SK-MEL-5 (cell line): ENCODE measurements at places on chromosomes 12 and 14. TPM values are rescaled to one million over a fixed set of nuclear protein-coding genes. Genes with fewer than 3 reads are reported as not detected.

DNA sequence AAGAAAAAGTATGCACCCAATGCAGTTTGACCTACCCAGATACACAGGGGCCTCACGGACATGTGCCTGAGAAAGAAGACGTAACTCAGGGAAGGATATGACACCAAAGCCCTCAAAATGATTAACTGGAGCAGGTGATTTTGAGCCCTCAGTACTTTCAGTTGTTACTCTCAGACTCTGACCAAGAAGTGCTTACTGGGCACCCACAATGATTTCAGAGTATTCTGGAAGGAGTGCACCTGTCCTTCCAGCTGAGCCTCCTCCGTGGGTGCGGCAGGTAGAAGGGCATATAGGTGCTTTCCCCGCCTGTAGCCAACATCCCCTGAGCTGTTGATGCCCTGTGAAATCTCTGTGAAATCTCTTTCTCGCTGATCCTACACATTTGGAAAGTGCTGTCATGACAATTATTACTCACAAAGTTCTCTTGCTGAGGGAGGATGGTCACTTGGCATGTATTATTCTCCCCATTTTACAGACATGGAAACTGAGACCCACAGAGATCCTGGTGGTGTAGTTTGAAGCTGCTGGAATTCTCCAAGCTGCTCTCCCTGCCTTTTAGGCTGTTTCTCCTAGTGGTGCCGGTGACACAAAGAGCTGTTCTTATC is 154.3 kb upstream of the CCND2 start:
- no peak for DNase-seq

DNA sequence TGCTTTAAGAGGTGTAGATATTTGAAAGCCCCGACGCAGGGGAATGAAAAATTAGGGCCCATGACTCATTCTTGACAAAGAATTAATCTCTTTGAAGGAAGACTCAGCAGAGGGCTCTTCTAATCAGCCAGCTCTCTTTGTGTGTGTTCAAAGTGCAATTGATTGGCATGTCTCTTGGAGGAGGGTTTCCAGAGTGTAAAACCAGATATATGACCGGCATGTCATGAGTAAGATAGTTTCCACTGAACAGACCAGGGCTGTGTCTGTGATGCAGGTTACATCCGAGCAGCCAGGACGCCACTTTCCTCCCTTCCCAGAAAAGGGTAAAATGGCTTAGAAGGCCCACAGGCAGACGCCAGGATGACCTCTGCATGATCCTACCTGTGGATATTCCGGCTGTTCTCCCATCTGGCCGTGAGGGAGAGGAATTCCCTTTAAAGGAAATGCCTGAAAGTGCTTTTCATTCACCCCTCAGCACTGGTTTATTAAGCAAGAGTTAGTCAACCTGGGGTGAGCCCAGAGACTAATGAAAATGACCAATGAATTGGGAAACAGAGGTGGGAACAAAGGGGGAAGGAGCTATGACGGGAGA is 7.2 kb upstream of the KRT75 start:
- DNase-seq = no peak

- DNase-seq = peak; percentile 44
These were observed at the start of gene MTA1 for GRCh38 chr14:105419195-105420091. Gene MTA1 (plus strand): TSS chr14:105419827. CDS start chr14:105420036, 209 bp downstream.

Gene PIGH
- 48.7 and 52.4 TPM in 2 replicates for total RNA-seq

GRCh38 chr12:10633541-10633940 is 20.1 kb upstream of the MAGOHB start:
- no peak for DNase-seq

DNA sequence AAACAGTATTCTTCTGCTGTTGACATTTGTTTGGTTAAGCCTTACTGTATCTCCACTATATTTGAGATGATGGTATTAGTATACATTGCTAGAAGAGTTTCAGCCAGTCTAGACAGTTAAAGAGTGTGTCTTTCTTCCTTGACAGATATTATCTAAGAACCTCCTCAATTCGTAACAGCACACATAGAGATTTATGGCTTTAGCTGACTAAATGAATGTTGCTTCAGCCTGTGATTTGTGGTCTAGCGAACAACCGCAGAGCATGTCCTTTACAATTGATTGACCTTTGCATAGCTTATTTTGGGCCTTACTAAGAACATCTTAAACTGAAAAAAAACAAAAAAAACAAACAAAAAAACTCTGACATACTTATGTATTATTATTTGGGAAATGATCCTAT is 122.2 kb downstream of the DAAM1 start:
- no peak for DNase-seq

Gene LTBP2
- 0.59 and 1.7 TPM in 2 replicates for total RNA-seq

Gene KERA
- total RNA-seq = not detected in 2 replicates

DNA sequence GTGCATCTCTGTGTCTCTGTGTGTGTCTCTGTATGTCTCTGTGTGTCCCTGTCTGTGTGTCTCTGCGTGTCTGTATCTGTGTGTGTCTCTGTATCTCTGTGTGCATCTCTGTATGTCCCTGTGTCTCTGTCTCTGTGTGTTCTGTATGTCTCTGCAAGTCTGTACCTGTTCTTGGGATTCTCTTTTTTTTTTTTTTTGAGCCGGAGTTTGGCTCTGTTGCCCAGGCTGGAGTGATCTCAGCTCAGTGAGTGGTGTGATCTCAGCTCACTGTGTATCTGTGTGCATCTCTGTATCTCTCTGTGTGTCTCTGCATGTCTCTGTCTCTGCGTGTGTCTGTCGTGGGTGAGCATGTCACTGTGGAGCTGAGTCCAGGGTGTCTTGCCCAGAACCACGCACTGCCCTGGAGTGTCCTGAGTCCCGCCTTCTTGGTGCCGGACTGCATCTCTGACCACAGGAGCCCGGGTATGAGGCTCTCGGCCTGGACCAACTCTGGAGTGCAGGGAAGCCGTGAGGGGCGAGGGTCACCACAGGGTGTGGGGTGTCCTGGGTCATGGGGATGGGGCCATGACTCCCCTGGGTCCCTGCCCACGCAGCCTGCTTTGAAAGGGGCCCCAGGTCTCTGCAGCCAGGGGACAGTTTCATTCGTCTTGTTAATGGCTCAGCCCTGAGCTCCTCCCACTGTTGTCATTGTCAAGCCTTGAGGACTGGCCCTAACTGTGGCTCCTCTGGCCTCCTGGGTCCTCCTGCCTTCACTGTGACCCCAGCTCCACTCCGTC is 11.8 kb downstream of the MYL2 start:
- no peak for DNase-seq

GRCh38 chr14:94138251-94138650 is 8.8 kb upstream of the IFI27L2 start:
- no peak for DNase-seq

DNA sequence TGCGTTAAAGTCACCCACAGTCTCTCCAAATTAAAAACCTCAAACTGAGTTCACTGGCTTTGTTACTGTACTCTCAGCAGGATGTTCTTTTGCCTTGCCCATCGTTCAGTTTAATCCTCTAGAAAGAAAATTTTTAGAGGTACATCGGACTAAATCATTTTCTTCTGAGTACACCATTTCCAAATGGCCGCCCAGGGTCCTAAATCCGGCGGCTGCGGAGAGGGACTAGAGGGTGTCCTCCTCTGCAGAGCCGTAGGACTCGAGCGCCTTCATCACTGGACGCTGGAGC is 1.4 kb downstream of the LIN7A start:
- no peak for DNase-seq

Gene KRT72
- not detected in 2 replicates for total RNA-seq

- DNase-seq = no peak
These were observed 57.2 kb downstream of the HMGA2 start for GRCh38 chr12:65881348-65881961.

Gene SELPLG
- 0.50 and 0.80 TPM in 2 replicates for total RNA-seq

Gene SCN8A
- total RNA-seq = 1.0 and 1.1 TPM in 2 replicates

Gene ZNF385A
- 1.1 and 3.1 TPM in 2 replicates for total RNA-seq

Gene SERPINA12
- total RNA-seq = not detected in 2 replicates

Gene TMCC3
- total RNA-seq = 3.1 TPM in 2 replicates

DNA sequence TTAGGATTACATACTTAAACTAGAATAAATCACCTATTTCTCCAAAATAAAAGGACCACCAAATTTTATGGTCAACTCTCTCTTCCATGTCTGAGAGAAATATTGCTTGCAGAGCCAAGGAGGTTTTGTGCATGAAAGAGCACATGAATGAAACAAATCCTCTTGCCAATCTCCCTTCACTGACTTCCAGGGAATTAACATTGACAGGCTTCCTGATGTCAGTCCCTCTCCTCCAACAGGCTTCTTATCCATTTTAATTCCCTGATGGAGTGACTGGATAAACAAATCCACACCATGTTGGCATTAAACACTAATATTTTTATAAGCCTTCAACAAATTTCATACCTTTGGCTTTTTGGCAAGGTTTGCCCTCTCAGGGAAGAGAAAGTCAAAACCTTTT is 45.3 kb upstream of the CNTN1 start:
- no peak for DNase-seq

DNA sequence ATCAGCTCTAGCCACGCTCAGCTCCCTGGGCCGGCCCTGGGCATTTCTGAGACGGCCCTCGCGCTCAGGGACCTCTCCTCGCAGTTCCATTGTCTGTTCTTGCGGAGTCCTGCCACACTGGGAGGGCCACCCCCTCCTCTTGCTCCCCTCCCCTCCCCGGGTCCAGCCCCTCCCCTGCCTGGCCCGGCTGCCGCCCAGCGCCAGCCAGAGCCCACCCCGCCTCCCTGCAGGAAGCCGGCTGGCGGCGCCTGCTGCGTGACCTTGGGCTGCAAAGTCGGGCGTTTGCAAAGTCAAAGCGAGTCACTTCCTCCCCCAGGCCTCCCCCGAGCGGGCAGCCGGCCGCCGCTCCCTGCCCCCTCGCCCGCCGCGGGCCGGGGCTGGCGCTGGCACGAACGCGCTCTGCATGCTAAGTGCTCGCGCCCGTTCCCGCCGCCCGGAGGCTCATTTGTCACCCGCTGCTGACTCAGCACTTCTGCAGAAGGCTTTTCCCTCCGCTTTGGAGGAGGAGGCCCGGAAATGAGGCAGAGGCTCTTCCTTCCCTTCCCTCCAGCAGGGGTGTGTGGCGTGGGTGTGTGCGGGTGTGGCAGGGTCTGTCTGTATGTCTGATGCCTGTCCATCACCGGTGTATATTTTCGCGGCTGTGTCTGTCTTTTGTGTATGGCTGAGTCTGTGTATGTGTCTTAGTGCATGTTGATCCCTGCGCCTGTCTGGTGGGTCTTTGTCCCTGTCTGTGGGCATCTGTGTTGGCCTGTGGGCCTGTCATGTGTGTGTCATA is 72.0 kb downstream of the IRF2BPL start:
- peak; percentile 88 for DNase-seq

DNA sequence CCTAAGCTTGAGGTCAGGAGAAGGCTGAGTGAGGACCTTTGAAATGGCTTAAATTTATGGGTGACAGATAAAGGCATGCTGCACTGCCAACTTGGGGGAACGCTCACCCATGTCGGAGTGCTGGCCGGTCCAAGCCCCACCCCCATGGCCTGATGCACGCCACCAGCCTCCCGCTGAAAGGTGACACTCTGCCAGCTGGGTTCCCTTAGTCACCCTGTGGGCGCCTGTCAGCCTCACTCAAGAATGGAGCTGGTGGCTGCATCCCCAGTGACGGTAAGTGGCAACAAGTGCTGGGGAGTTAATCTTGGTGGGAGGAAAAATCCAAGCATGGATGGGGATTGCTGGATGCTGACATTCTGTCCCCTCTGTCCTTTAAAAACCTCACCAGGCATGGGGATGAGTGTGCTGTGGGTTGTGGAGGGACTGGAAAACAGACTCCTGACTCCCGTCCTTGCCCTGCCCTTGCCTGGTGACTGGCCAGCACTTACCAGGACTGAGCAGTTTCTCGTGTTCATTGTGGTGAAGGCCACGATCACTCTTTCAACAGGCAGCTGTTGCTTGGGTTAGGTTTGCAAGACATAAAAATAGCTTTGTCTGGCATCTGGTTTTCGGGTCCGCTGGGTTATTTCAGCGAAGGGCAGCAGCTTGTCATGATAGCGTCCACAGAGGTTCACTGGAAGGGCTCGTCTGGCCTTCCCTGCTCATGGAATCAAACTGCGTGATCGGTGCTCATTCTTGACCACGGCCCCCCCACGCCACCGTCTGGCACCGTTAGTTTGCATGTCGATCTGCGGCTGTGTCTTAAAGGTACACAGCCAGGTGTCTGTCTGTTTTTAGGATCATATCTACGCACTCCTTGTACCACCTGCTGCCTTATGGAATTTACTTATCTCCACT is 15.0 kb downstream of the ACACB start:
- DNase-seq = no peak

Gene COX8C
- not detected in 2 replicates for total RNA-seq

- no peak for DNase-seq
These were observed 46.5 kb upstream of the GZMB start for GRCh38 chr14:24680516-24680915.

Gene CS
- total RNA-seq = 110 and 119 TPM in 2 replicates

Gene SMCO2
- not detected in 2 replicates for total RNA-seq

GRCh38 chr12:59689776-59690175 is 93.9 kb downstream of the SLC16A7 start:
- no peak for DNase-seq

- peak; percentile 56 for DNase-seq
These were observed 717 bp downstream of the ORAI1 start for GRCh38 chr12:121626853-121627640.

DNA sequence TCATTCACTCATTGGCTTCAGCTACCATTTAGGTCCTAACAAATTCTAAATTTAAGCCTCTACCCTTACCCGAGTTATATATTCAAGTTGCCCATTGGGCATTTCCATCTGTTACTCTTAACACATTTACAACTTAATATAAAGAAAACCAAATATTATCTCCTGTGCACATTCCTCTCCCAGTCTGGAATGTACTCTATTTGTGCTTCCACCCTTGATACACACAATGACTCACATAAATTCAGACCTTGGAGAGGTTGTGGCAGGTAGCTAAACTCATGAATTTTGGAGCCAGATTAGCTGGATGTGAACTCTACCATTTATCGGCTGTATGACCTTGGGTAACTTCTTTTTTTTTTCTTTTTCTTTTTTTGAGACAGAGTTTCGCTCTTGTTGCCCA is 51.1 kb downstream of the BRMS1L start:
- DNase-seq = no peak

- DNase-seq = no peak
These were observed 40.0 kb downstream of the ISCA2 start for GRCh38 chr14:74533576-74533975.

Gene SLC17A8
- 0.11 TPM in 1 of 2 replicates, not detected in the other for total RNA-seq

Gene NKX2-1
- total RNA-seq = not detected in 2 replicates

DNA sequence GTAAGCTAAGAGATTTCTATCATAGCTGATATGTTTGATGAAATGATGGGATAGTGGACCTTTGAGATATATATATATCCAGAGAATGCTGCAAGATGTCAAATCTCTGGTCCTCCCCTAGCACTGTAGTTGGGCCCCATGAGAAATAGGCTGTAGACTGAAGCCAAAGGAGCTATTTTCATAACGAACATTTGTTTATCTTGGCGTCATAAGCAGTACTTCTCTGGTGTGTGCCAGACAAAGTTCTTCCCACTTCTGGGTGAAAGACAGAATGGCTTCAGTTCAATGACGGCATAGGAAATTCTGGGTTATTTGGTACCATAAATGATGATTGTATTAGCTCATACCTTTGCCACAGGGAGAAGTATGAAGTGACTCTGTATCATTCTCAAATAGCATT is 534.3 kb downstream of the SOX5 start:
- DNase-seq = no peak

- DNase-seq = no peak
These were observed 517.6 kb upstream of the ATP2B1 start for GRCh38 chr12:90226211-90226610.

GRCh38 chr12:133081159-133081780 is 547 bp downstream of the ZNF140 start:
- no peak for DNase-seq

GRCh38 chr14:54147758-54148157 is 191.1 kb upstream of the BMP4 start:
- no peak for DNase-seq
